ENCODE measurements at places on chromosomes 1 and 21.

GRCh38 chr1:88923224-88923623 is 31.9 kb upstream of the GTF2B start:
- no peak for DNase-seq

- DNase-seq = no peak
Observed at GRCh38 chr1:107704911-107705310, 260.1 kb downstream of the VAV3 start.

DNA sequence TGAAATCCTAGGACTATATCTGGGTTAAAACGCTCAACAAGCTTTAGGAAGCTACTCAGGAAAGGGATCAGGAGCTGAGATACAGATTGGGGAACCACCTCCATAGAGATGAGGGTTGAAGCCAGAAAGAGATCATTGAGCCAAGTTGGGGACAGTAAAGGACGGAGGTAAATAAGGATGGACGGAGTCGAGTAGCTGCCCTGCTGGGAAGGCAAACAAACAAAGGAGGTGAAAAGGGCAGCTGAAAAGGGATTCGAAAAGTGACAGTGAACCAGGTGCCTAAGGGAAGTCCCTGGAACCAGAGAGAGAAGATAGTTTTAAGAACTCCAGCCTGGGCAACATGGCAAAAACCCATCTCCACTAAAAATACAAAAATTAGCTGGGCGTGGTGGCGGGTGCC is 6.3 kb upstream of the CAMSAP2 start:
- DNase-seq = no peak

DNA sequence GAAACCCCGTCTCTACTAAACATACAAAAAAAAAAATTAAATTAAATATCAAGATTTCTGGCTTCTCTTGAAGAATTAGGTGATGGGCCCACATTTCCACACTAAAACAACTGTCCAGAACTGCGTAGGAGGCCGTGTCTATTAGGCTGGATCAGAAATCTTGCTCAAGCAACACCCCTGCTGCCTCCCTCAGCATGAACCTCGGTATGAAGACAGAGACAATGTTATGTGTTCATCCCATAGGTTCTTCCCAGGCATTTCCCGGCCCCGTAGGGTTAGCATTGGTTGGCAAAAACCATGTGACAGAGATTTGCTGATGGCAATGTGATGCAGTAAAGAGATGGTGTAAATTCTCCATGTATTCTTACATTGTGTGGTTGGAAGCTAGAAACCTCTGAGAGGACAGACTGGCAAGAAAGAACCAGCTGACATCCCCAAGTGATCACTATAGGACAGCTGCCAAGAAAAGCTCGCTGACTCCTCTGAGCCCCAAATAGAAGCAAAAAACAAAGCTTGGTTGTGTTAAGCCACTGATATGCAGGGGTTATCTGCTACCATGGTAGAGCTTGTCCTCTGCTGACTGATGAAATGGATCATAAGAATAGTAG is 34.5 kb downstream of the EBNA1BP2 start:
- DNase-seq = no peak

GRCh38 chr1:87436534-87436933 is 107.9 kb downstream of the LMO4 start:
- no peak for DNase-seq

- no peak for DNase-seq
Observed at GRCh38 chr1:39404876-39405275, 86.6 kb upstream of the BMP8A start.

GRCh38 chr1:93701629-93702028 is 20.0 kb upstream of the BCAR3 start:
- DNase-seq = no peak

DNA sequence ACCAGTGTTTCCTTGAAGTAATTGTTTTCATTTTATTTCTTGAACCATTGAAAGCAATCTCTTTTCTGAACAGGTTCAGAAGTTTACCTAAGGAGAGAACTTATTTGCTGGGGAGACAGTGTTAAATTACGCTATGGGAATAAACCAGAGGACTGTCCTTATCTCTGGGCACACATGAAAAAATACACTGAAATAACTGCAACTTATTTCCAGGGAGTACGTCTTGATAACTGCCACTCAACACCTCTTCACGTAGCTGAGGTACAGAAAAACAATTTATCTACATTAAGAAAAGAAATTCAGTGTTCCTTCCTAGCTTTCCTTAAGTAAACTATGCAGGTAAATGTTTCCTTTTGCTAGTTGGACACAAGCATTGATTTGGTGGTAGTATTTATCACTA is 27.4 kb downstream of the AGL start:
- DNase-seq = no peak

DNA sequence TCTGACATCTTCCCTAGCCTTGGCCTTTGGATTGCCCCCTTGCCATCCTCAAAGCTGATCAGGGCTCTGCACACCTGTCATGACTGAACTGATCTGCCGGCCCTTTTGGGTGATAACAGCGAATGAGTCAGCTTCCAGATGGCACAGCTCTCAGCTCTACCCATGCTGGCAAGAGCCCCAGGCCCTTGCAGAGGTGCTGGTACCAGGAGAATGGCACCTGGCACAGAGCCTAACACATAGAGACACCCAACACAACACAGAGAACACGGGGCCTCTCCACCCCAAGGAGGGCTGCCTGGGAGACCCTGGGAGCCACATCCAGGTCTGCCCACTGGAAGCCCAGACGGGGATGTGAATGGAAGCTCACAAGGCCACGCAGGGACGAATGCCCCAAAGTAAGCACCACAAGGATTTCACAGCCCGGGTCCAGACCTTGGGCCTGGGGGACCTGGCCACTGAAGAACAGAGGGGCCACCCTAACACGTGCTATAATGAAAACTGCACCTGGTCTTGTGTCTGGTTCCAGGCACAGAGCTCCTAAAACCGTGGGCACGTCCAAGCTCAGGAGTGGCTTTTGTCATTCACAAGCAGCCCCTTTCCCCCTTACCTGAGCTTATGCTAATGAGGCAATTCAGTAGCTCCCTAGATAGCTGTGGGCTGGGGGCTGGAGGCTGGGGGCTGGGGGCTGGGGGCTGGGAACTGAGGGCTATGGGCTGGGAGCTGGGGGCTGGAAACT is 160.5 kb downstream of the NPHP4 start:
- DNase-seq = no peak

- peak; percentile 24 for DNase-seq
Observed at GRCh38 chr1:27383039-27383605, at the start of gene CD164L2. TSS of gene CD164L2 (minus strand) at chr1:27383333. CDS start at chr1:27383239, 94 bp downstream.

GRCh38 chr1:108511764-108512163 is 48.1 kb upstream of the EEIG2 start:
- DNase-seq = no peak

DNA sequence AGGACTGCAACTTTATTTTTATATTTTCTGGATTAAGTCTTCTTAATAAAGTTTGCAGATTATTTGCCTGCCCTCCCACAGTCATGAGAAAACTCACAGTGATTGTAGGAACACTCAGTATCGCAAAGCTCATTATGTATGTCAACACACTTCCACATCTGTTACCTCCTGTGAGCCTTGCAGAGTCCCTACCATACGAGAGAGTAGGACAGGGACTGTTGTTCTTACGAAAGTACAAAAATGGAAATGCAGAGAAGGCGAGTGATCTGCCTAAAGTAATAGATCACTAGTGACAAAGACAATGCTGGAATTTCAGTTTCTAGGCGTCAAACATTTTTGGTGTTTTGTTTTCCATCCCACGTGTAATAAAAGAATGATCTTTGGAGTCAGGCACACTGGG is 131.7 kb downstream of the SYT2 start:
- DNase-seq = no peak

GRCh38 chr1:55445416-55445815 is 230.3 kb upstream of the USP24 start:
- DNase-seq = no peak

DNA sequence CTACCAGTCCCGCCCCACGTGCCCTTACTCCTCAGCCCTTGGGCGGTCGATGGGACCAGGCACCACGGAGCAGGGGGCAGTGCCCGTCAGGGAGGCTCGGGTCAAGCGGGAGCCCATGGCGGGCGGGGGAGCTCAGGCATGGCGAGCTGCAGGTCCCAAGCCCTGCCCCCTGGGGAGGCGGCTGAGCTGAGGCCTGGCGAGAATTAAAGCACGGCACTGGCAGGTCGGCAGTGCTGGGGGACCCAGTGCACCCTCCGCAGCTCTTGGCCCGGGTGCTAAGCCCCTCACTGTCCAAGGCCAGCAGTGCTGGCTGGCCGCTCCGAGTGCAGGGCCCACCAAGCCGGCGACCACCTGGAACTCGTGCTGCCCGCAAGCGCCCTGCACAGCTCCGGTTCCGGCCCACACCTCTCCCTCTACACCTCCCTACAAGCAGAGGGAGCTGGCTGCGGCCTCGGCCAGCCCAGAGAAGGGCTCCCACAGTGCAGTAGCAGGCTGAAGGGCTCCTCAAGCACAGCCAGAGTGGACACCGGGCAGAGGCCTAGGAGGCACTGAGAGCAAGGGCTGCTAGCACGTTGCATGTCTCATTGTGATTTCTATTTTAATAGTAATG is 166.8 kb upstream of the FMN2 start:
- no peak for DNase-seq

DNA sequence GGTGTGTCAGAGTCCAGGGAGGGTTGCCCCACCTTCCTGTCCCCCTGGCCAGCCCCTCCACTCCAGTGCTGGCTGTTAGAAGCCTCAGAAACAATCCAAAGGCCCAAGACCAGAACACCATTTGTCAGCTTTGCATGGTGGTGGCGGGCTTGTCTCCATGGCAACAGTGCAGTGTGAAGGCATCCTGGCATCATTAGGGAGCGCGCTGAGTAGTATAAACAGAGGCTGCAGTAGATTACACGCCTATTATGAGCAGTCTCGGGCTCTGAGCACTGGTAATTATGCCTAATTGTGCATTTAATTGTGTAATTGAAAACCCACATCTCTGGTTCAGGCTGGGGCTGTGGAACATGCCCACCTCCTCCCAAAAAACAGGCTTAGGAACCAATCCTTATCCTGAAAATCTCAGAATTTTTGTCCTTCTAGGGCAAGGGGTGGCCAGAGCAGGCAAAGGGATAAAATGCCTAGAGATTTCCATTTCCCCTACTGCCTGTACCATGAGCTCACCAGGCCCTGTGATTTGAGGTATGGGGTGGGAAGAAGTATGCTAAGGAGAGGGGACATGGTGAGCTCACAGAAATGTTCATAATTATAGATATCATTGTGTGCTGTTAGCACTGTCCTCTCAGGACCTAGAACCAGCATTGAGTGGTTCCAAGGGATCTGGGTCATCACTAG is 11.7 kb downstream of the NKAIN1 start:
- DNase-seq = no peak

GRCh38 chr1:22832414-22832786 is 121.8 kb downstream of the EPHB2 start:
- DNase-seq = no peak

DNA sequence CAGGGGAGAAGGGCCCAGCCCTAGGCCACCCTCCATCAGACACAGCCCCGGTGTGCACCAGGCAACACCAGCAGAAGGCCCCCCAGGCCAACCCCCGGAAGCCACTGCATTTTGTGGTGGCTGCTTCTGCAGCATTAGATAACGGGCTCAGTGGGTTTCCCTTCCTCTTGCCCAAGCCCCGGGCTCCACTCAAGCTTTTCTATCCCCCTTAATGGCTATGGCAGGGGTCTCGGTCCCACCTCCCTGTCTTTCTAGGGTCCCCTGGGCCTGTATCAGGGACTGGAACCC is 18.9 kb downstream of the C1orf174 start:
- no peak for DNase-seq

GRCh38 chr1:214568328-214568727 is 16.9 kb upstream of the PTPN14 start:
- no peak for DNase-seq

- no peak for DNase-seq
Observed at GRCh38 chr1:203083463-203083921, 2.3 kb downstream of the MYOG start.

DNA sequence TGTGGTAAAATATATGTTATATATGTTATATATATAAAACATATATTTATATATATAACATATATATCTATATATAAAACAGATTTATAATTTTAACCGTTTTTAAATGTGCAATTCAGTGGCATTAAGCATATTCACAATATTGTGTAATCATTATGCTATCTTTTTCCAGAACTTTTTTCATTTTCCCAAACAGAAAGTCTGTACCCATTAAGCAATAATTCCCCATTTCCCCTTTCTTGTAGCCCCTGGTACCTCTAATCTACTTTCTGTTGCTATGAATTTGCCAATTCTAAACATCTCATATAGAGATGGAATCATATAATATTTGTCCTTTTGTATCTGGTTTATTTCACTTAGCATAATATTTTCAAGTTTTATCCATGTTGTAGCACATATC is 10.7 kb upstream of the ARHGEF11 start:
- no peak for DNase-seq

GRCh38 chr1:1899266-1899966 is 8.5 kb upstream of the GNB1 start:
- DNase-seq = no peak

- DNase-seq = no peak
Observed at GRCh38 chr1:172185211-172185610, 235.3 kb upstream of the C1orf105 start.

DNA sequence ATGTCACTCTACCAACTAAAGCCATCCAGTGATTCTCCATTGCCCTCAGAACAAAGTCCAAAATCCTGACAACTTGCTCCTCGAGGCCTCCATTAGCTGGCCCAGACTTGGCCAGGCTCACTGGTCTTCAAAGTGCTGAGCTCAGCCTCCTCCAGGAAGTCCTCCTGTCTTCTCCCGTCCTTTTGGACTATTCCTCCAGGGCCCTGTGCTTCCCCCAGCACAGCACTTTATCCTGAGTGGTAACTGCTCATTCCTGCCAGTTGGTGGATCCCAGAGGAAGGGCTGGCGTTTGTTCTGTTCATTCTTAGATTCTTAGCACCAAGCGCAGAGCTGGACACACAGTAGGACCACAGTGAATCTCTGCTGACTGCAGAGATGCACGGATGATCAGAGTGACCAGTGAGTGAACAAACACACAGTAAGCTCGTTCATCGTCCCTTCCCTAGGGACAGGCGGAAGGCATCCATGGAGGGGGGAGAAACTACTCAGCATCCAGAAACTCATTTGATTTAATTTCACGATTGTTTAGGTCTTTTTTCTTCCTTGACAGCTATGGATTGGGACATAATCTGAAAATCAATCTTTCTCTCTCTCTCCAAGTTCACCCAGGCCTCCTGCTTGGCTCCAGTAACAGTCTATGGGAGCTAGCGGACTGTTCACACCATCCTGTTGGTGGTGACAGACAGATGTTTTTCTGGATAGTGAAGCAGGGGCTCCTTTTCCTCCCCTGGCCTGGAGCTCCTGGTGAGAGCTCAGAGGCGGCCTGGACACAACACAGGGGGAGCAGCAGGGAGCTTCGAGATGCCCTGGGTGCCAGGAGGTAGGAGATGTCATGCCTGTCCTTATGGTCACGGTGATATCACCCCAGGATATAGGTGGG is 180.2 kb downstream of the PTPRU start:
- DNase-seq = no peak

Data from effector CD8-positive, alpha-beta T cell (primary cell).